ENCODE measurements at places on chromosomes 5 and 9. TPM values are rescaled to one million over a fixed set of nuclear protein-coding genes. Genes with fewer than 3 reads are reported as not detected.

GRCh38 chr5:57163553-57164006 is 10.3 kb upstream of the GPBP1 start:
- no peak for DNase-seq

Gene INSL4
- not detected for total RNA-seq

Gene PCSK5
- 22.6 TPM for total RNA-seq

Gene PLGRKT
- 10.1 TPM for total RNA-seq

Gene SVEP1
- 84.5 TPM for total RNA-seq

Data from vagina (tissue), 2 donors.